ENCODE measurements at places on chromosomes 7 and 10.

- DNase-seq, result no peak
Observed at GRCh38 chr10:96719200-96719599, 1.1 kb downstream of the PIK3AP1 start.

GRCh38 chr10:96789571-96790108 lies 42.5 kb upstream of the LCOR start:
- no peak for DNase-seq

DNA sequence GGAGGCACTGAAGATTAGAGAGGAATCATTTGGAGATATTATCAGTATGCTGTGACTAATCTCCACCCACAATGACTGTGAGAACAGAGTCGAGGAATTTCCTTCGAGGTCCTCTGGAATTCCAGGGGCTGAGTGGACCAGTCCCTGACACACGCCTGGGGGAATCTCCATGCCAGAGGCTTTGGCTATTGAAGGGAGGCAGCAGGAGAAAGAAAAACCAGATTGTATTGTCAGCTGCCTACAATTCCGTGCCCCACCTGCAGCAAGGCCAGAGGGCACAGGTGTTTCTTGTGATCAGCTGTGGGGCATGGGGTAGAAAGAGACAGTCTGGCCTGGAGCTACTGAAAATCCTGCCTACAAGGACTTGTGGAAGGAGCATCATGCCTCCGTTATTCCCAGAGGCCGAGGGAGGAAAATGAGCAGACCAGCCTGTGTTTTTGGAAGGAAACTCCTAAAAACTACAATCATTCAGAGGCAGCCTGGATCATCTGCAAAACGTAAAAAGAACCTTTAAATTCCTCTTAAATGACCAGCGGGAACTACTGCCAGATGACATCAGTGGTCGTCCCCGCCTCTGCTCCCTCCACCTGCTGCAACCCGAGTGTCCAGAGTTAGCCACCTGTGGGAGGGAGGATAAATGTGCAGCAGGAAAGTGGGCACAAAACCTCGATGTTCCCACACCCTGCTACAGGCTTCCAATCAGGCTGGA lies 25.4 kb upstream of the ANK3 start:
- DNase-seq, result no peak

DNA sequence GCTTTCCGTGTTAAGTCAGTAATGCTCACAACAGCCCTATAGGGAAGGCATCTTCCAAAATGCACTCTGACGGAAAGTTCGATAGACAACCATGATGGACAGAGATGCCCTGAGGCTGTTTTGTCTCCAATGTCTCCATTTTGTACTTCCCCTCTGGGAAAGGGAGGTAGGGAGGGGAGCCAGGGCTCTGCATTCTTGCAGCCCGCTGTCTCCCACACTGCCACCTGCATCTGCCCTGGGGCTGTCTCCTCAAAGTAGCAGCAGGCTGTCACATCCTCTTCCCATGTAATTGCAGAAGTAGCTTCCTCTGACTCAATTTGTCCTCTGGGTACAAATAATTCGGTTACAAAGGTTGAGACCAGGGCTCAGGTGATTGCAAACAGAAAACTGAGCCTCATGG lies 131.4 kb downstream of the GPAM start:
- no peak for DNase-seq

DNA sequence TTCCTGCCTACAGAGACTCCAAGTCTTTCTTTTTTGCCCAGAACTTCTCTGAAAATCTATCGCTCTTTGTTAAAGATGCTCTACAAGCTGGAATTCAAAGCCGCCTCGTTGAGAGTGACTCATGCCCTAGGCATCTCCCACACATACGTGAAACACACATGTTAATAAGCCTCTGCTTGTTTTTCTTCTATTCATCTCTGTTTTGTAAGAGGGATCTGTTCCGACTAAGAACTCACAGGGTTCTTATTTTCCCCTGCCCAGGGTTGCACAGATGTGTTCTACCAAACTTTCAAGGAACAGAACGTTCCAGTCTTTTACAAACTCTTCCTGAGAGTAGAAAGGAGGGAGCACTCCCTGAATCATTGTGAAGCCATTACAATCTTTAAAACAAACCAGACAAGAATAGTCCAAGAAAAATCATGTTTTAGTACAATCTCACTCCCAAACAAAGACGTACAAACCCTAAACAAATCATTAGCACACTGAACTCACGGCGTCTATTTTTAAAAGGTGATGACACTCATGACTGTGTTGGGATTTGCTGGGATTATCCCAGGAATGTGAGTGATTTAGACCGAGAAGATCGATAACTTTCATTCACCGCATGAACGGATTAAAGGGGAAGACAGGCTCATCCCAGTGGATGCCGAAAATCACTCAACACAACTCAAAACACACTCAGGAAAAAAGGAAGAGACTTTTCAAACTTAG lies 55.3 kb upstream of the INPP5A start:
- no peak for DNase-seq

- DNase-seq, result peak; percentile 3
Observed at GRCh38 chr7:144738708-144739314, 97.0 kb downstream of the TPK1 start.

- DNase-seq, result no peak
Observed at GRCh38 chr10:70430493-70431445, 10.7 kb downstream of the NODAL start.

- DNase-seq, result no peak
Observed at GRCh38 chr7:75045881-75046280, 27.7 kb downstream of the RCC1L start.

DNA sequence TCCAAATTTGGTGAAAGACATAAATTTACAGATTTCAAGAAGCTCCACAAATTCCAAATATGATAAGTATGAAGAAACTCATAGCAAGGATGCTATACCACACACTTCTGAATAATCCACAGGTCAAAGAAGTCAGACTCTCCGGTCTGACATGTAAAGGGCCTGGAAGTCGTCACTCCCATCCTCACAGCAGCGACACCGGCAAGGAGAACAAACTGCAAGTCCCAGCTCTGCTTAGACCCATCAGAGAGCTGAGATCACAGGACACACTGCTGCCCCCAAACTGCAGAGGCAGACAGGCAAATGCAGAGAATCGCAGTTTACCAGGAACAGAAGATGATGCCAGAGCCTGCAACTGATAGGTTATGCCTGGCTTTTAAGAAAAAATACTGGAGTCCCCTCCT lies 62.0 kb downstream of the AMZ1 start:
- DNase-seq, result peak; percentile 70

DNA sequence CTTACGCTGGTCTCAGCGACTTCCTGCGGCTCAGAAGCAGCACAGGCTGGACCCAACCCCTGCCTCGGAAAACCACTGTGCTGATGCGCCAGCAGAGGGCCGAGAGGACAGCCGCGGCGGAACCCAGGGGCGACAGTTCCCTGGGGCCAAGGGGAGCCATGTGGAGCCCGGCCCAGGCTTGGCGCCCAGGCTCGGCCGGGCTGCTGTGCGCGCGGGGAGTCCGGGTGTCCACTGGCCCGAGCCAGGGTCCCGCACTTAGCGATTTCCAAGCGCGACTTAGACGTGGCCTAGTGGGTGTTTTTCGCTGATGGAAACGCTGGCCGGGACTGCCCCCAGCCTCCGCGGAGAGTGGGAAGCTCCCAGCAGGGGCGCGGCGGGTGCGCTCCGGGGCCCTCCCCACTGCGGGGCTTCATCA lies 18.6 kb upstream of the ZNF32 start:
- DNase-seq, result no peak

DNA sequence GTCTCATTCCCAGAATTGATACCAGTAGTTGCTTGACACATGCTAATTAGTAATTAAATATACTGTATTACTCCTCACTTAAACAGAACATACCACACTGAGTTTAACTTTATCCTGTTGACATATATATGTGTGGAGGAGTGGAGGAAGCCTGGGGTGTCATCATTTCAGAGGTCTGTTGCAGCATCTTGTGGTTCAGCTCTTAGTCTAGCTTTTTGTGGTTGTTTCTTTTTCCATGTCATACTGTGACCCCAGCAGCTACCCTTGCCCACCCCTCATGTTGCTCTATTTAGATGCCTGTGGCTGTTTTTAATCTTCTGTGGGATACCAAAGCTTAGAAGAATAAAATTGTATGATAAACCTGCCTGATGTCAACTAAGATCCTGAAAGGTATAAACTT lies 875.4 kb downstream of the LRMDA start:
- no peak for DNase-seq

- no peak for DNase-seq
Observed at GRCh38 chr10:113168584-113168983, 218.5 kb downstream of the TCF7L2 start.

- no peak for DNase-seq
Observed at GRCh38 chr7:66297579-66297978, 92.4 kb downstream of the TPST1 start.

GRCh38 chr7:92200791-92201190 lies 21.8 kb upstream of the LRRD1 start:
- DNase-seq, result no peak

DNA sequence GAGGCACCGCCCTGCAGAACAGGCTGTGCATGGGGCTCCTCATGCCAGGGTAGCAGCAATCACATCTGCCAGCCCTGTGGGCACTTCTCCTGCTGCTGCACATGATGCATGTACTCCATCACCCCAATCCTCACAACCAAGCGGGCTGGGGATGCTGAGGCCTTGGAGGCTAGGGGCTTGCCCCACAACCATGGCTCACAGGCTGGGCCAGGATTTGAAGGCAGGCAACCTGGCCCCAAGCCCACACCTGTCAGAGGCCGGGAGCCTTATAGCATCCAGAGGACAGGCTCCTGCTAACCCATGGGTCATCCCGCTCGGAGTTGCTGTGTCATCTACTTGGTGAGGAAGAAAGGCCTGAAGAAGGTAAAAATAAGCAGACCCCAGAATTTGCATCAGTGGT lies 2.2 kb downstream of the POLM start:
- DNase-seq, result no peak

DNA sequence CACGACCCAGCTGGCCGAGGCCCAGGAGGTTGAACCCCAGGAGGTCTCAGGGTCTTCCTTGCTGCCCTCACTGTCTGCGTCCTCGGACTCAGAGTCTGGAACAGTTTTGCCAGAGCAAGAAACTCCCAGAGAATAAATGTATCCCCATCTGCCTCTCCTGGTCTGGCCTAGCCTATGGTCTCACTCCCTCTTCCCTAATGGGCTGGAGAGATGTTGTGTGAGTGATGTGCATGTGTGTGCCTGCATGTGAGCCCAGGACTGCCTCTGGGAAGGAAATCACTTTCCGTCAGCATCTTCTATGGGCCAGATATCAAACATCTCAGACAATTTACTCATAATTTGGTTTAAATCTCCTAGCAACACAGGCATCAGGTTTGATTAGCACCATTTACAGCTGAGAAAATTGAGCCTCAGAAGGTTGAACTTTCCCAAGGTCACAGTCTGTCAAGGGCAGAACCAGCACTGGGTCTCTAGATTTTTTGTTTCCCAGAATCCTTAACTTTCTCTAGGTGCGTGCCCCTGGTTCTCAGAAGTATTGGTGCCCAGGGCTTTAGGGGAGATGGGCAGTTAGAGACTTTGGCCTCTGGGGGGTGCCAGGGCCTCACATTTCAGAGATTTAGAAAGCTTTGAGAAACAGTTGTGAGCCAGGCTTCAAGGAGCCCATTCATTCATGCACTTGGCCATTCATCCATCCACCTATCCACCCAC lies 4.9 kb downstream of the TMEM270 start:
- peak; percentile 75 for DNase-seq

DNA sequence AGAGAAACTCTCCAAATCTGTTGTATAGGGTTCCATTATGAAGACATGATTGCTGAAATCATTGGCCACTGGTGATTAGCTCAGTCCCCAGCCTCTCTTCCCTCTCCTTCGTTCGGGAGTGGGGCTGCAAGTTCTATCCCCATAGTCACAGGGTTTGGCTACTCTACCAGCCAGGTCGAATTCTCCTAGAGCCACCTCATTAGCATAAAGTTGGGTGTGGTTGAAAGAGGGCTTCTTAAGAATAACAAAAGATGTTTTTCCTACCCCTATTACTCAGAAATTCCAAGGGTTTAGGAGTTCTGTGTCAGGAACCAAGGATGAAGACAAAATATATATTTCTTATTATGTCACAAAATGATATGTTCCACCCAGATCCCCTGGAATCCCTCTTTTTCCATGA lies 166.2 kb upstream of the YAE1 start:
- DNase-seq, result no peak

DNA sequence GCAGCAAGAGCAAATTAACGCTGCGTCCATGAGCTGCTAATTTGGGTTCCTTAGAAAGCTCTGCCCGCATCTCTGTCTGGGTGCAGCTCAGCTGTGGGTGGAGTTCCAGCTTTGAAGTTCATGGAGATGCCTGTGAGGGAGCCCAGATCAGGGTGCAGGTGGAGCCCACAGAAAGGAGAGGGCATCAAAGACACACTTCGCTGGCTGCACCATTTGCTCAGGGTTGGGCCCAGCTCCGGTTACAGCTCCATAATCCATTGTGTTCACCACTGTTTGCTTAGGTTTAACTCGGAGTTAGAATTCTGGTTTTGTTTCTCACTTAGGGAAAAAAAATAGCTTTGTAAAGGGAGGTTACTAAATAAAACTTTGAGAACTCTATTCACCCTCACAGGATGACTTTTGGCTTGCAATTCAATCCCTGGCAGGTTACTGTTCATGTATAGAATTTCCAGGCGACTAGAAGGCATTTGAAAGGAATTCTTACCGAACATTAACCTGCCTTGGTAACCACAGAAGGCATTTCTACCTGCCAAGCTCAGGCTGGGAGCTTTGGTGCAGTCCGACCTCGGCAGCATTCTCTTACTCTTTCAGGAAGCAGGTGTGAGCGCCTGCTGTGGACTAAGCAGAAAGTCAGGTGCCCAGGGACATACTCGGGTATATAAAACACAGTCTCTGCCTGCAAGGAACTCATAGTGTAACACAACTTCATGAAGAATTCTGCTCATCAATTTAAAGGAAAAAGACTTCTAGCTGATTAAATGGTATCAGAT lies 179.5 kb upstream of the RNF32 start:
- no peak for DNase-seq
